ENCODE measurements at places on chromosomes 6 and 20.
A peak's percentile ranks its signal among the peaks of the same experiment; 100 is the strongest.

DNA sequence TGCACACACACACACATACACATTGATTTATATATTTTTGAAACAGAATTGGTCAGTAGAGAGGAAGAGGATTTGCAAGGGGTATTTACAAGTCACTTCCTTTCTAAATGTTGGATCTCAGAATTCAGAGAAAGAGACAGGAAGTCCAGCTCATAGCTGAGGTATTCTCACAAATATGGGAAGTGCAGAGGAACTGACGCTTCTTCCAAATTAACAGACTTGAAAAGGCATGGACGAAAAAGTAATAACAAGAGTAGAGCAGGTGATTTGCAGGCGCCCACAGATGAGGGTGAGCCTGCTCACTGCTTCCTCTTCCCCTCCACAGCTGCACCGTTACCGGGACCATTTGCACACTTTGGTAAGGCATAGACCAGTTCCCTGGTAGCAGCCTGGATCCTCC, 246.4 kb downstream of the PHACTR1 start:
- no peak for ATAC-seq

GRCh38 chr20:63732118-63733095, 4.1 kb upstream of the LIME1 start:
- no peak for ATAC-seq

GRCh38 chr6:27406085-27406484, 17.5 kb downstream of the ZNF391 start:
- ATAC-seq: no peak

DNA sequence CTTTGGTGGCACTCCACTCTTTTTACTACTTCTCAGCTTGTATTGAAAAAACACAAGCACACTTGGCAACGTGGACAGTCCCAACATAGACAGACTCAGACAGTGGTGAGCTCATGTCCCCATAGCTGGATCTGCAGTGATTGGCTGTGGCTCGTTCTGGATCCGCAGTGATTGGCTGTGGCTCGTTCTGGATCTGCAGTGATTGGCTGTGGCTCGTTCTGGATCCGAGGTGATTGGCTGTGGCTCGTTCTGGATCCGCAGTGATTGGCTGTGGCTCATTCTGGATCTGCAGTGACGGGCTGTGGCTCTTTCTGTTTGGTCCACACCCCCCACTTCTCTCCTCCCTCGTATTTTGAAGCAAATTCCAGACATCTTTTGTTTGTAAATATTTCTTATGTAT, 28.0 kb downstream of the OSBPL2 start:
- no peak for ATAC-seq

DNA sequence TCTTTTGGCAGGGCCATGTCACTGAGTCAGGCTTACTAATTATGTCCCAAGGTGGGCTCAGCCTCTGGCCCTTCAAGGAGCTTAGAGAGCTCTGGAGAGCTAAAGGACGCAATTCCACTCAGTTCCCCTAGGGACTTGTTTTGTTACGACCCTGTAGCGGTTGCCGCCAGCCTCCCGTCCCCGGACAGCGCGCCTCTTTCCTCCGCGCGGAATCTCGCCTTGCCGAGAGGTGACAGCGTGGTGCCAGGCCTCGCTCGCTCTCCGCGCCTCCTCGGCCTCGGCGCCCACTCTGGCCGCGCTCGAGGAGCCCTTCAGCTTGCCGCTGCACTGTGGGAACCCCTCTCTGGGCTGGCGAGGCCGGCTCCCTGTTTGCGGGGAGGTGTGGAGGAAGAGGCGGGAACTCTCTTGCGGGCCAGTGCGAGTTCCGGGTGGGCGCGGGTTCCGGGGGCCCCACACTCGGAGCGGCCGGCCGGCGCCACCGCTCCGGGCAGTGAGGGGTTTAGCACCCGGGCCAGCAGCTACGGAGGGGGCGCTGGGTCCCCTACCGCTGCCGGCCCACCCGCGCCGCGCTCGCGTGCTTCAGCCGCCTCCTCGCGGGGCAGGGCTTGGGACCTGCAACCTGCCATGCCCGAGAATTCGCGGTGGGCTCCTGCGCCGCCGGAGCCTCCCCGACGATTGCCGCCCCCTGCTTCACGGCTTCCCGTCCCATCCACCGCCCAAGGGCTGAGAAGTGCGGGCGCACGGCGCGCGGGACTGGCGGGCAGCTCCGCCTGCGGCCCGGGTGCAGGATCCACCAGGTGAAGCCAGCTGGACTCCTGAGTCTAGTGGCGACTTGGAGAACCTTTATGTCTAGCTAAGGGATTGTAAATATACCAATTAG, 9.9 kb upstream of the ZNF311 start:
- ATAC-seq: no peak

GRCh38 chr6:137496909-137497720, 2.9 kb upstream of the OLIG3 start:
- no peak for ATAC-seq

GRCh38 chr6:130385064-130385695, 19.4 kb downstream of the TMEM200A start:
- no peak for ATAC-seq

DNA sequence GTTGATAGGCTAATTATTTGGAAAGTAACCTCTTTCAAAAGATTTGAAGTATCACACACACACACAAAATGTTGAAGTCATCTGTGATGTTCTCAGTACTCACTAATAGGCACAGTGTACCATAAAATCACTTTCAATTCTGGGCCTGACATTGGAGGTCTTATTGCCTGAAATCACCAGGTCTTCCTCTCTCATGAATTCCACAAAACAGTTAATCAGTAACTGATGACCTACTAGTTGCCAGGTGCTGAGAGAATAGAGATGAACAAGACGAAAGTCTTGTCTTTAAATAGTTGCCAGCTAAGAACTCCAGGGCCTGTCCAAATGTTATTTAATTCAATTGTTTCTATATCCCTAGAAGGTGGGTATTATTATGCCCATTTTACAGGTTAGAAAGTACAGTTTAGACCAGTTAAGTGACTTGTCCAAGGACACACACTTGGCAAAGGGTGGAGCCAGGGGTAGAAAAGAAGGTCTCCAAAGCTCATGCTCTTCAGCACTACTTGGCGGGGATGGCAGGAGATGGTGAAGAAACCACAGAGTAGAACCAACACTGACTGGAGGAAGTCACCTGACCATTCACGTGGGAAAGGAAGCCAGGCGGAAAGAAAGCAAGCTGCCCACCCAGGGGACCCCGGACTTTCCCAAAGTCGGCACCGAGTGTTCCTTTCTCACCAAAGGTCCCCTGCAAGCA, 116.4 kb downstream of the KIF6 start:
- no peak for ATAC-seq

- ATAC-seq: no peak
Observed at GRCh38 chr20:24662752-24663365, 193.4 kb downstream of the SYNDIG1 start.

GRCh38 chr20:10667560-10668167, 6.1 kb downstream of the JAG1 start:
- no peak for ATAC-seq

- peak; percentile 97 for ATAC-seq
Observed at GRCh38 chr6:44172731-44173500, 14.3 kb downstream of the CAPN11 start.

GRCh38 chr6:44074439-44074812, 52.8 kb downstream of the MRPL14 start:
- ATAC-seq: peak; percentile 35

DNA sequence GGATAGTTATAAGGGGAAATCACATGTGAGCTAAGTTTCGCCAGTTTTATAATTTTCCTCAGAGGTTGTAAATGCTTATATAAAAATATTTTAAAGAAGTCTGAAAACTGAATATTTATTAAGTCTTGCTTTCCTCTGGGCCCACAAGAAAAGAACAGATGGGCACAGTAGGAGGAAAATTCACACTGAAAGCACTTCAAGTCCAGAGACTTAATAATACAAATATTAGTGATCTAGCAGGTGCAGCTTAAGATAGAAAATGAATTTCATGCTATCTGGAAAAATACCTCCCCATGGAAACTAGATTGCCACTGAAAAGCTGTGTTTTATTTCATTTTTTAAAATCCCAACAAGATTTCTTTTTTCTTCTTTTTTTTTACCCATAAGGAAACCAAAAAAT, 47.2 kb downstream of the ORC3 start:
- ATAC-seq: no peak

GRCh38 chr6:159974932-159975331, 6.0 kb downstream of the IGF2R start:
- no peak for ATAC-seq

- peak; percentile 24 for ATAC-seq
Observed at GRCh38 chr6:16320533-16321340, 82.3 kb downstream of the GMPR start.

Measured in motor neuron (in vitro differentiated cells).